ENCODE measurements at places on chromosomes 16 and 17.

GRCh38 chr16:57380671-57381462 lies 8.6 kb downstream of the CX3CL1 start:
- no peak for DNase-seq

GRCh38 chr17:9765322-9765721 lies 26.1 kb downstream of the DHRS7C start:
- no peak for DNase-seq

DNA sequence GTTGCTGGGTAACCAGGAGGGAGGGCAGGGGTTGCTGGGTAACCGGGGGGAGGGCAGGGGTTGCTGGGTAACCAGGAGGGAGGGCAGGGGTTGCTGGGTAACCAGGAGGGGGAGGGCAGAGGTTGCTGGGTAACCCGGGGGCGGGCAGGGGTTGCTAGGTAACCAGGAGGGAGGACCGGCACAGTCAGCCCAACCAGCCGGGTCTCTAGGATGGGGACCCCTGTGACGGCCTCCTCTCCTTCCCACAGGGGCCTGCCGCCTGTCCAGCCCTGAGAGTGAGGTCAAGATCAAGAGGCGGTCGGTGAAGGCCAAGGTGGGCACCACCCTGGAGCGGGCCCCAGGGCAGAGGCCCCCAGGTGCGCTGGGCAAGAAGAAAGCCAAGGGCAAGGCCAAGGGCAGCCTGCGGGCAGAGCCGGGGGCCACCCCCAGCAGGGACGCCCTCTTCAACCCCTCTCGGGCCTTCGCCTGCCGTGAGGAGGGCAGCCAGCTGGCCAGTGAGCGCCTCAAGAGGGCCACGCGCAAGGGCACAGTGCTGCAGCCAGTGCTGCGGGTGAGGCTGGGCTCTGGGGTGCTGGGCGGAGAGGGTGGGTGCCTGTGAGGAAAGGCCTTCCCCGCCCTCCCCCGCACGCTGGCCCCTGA lies 54.6 kb downstream of the ACTG1 start:
- no peak for DNase-seq

- no peak for DNase-seq
These were observed 1.6 kb downstream of the MLX start for GRCh38 chr17:42568341-42569111.

DNA sequence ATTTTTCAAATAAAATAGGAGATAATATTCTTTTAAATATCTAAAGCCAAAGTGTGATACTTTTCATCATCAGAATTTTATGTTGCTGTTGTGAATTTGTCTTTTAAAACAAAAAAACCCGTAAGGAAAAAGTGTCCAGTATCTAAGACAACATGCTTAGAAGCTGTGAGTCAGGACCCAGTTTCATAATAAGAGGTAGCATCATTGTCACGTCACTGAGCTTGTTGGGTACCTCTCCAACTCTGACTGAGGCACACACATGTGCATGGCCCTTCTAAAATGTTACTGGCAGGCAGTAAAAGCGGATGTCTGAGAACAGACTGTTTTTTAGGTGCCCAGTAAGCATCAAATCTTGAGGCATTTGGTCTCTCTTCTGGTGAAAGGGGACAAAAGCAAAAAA lies 2.5 kb downstream of the CIAPIN1 start:
- DNase-seq, result no peak

DNA sequence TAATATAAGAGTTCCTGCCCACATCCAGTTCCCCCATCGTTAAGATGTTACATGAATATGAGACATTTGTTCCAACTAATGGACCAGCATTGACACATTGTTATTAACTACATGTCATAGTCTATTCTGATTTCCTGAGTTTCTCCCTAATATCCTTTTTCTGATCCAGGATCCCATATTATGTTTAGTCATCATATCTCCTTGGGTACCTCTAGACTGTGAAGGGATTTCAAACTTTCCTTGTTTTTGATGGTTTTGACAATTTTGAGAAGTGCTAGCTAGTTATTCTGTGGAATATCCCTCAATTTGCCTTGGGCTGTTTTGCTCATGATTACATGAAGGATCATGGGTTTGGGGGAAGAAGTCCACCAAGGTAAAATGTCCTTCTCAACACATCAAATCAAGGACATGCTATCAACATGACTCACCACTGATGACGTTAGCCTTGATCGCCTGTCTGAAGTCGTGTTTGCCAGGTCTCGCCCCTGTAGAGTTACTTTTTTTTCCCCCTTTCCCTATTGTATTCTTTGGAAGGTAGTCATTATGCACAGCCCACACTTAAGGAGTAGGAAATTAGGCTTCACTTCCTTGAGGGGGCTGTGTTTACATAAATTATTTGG lies 42.5 kb downstream of the CACNG3 start:
- no peak for DNase-seq

DNA sequence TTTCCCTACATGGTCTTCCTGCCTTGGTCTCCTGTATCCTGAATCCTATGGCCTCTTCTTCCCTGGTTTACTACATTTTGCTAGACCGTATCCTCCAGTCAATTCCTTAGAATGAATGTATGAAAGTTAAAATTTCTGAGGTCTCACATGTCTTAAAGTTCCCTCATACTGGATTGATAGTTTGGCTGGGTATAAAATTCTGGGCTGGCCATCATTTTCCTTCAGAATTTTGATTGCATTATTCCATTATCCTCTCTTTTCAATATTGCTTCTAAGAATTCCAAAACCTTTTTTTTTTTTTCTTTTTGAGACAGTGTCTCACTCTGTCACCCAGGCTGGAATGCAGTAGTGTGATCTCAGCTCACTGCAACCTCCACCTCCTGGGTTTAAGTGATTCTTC lies 10.8 kb downstream of the NOD2 start:
- DNase-seq, result no peak

DNA sequence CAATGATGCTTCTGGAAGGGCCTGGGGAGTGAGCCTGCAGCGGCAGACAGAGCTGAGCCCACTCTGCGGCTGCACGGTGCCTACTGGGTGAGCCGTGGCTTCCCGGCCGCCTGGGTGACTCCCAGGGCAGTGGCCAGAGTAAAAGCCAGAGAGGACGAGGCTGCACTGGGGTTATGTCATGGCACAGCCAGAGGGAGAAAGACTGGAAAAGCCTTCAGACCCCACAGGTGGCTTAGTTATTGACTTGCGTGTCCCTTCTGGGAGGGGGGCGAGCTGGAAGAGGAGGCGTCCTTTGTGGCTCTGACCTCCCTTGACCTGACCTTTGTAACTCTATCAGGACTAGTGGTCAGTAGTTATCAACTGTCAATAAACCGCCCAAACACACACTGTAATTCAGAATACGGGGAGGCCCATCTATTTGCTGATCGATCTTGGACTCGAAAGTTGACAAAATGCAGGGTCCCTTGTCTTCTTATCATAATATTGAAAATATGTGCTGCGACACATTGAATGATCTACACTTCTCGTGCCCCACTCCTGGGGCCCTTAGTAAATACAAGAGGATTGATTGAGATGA lies 385.9 kb upstream of the ZFHX3 start:
- no peak for DNase-seq

GRCh38 chr17:72121164-72122009 lies 567 bp downstream of the SOX9 start:
- DNase-seq, result no peak

GRCh38 chr17:77285594-77286390 lies 145.0 kb downstream of the SEC14L1 start:
- DNase-seq, result no peak

GRCh38 chr17:68306819-68307218 lies 15.5 kb downstream of the ARSG start:
- no peak for DNase-seq

DNA sequence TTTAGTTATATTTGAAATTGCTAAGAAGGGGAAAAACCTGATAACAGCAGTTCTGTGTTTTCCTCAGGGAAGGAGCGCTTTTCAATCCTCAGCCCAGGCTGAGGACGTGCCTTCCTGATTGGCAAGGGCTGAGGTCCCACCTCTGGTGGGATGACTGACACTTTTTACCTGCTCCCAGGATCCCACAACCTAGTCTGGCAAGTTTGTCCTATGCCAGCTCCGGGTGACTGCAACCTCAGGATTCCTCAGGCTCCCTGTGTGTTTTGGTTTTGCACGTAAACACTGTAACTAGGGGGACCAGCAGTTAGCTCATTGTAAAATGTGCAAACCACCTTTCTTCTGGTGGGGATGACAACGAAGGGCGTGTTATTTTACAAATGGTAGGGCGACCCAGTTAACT lies 7.5 kb downstream of the MARCHF10 start:
- DNase-seq, result no peak

GRCh38 chr16:21037736-21038135 lies 112.9 kb downstream of the DNAH3 start:
- DNase-seq, result no peak

DNA sequence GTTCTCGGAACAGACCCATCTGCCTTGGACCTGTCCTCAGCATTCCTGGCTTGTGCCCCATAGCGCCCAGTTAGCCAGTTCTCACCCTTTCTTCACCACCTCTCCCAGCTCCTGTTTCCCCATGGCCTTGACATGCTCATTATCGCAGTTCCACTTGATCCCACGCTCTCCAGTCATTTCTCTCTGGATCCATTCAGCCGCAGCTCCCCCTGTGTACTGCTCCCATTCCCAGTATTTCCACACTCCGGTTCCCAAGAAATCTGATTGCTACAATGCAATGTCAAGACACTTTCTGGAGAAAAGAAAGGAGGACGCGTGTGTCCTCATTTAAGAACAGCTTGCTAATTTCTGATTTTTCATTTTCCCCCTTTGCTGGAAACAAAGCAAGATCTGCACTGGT lies 55.4 kb downstream of the TMEM186 start:
- no peak for DNase-seq

DNA sequence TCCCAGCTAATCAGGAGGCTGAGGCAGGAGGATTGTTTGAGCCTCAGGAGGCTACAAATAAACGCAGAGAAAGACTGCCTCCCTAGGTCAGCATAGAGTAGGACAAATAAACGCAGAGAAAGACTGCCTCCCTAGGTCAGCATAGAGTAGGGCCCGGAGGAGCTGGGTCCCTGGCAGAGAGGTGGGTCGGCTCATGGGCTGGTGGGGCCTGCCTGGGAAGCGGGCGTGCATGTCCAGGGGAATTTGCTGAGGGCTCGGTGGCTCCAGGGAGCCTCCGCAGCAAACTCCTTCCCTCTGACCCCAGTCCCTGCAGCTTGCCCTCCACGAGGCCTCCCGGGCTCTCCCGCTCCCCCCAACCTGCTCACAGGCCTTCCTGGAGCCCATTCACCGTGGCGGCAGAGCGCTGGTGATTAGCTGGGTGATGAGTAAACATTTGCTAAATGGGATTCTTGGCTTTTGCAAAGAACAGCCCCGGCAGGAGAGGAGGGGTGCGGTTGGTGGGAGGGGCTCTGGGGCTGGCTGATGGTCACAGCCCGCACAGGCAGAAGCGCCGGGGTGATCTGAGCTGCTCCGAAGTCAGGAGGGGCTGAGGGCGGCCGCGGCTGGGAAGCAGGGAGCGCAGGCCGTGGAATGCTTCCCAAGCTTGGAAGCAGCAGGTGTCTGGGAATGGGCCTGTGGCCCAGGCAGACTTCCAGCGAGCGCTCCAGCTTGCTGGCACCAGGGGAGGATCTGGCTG lies 93.1 kb downstream of the RTN4RL1 start:
- DNase-seq, result no peak

DNA sequence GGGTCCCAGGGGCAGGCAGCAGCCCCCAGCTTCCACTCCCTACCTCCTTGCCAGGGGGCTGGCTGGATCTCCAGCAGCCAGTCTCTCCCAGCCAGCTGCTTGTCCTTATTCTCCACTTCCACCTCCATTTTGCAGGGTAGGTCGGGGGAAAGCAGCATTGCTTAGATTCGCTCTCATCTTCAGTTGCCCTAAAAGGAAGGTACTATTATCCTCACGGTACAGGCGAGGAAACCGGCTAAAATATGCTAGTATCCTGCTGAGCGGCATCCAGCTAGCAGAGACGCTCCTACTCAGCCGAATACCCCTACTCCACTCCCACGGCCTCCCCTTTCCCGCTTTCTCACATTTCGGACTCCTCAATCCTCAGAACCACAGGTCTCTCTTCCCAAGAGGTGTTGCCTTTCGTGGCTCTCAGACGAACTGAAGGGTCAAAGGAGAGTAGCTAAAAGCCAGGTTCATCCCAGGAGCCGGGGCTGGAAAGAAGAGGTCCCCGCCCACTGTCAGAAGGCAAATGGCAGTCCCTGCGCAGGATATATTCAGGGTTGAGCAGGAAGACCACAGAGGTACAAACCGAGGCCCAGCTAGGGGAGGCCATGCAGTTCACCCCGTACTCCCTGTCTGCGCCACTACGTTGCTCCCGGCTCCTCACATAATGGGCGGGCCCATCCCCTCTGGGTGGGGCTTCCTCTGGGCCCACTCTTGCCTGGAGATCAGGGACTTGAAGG lies 1.7 kb upstream of the RAB11FIP4 start:
- no peak for DNase-seq

- DNase-seq, result no peak
These were observed at the start of gene HOXB7 for GRCh38 chr17:48610282-48611211. HOXB7 (minus strand) TSS chr17:48611017; CDS start chr17:48610918, 99 bp downstream.

DNA sequence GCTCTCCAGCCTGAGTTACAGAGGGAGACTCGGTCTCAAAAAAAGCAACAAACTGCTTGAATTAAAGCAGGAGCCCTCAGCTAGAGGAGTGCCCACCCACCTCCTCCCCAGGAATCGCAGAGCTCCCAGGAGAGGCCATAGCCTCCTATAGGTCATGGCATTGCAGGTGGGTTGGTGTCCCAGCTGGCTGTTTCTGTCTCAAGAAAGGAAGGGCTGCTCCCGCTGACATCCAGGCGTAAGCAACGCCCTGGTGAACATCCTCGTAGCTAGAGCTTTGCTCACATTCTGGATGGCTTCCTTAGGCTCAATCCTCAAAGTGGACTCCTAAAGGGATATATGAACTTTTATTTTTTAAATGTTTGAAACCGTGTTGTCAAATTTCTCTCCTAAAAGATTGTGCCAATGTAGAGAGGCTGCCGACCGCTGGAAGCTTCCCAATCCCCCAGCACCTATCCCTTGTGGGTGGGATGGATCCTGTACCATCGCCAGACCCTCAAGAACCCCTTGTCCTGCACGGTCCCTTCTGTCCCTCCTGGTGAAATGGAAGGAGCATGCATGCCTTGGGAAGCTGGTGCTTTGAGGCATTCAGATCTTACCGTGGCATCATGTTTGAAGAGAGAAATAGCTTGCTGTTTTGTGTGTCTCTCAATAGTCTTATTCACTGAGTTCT lies 5.9 kb downstream of the NLRC5 start:
- no peak for DNase-seq

DNA sequence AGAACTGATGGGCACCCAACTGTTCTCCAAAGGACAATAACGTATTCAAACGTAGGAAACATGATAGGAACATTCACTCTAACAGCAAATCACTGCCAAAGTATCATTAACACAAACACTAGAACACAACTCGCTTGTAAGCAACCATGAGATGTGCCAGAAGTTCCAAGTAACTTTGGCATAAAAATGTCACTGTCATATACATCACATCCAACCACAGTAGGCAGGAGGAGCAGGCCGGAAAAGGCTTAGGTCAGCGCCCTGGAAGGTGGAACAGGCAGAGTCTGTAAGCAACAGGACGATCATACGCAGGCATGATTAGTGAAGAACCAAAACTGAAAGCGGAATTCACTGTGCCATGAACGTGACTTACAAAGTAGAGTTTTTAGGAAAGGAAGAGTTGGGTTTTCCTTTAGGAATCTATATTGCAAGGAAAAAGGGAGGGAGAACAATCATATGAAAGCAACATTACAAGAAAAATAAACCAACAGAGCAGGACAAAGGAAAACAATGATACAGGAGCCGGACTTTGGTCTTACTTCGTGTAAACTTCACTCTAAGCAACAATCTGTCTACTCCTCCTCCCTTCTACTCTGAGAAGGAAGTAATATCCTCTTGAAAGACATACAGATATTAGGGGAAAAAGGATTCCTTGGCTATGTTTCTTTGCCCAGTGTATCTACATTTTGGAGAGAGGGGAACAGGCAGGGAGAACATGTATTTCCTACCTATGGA lies 52.3 kb downstream of the YWHAE start:
- no peak for DNase-seq

- DNase-seq, result no peak
These were observed 3.3 kb upstream of the ZC3H7A start for GRCh38 chr16:11800382-11800718.
